Endothelial cell of umbilical vein (primary cell): ENCODE measurements at places on chromosomes 12 and 14. TPM values are rescaled to one million over a fixed set of nuclear protein-coding genes. Genes with fewer than 3 reads are reported as not detected.
A peak's percentile ranks its signal among the peaks of the same experiment; 100 is the strongest.

The SMCO3 gene
- total RNA-seq, result 0.25 and 0.35 TPM in 2 replicates

The TCTN1 gene
- total RNA-seq, result 20.1 and 21.1 TPM in 2 replicates

The PPM1H gene
- 4.9 and 7.2 TPM in 2 replicates for total RNA-seq

The C12orf54 gene
- total RNA-seq, result not detected in 2 replicates

The ART4 gene
- total RNA-seq, result 7.8 and 12.5 TPM in 2 replicates

The KITLG gene
- total RNA-seq, result 32.5 and 46.4 TPM in 2 replicates

The ETFBKMT gene
- total RNA-seq, result 2.4 and 3.1 TPM in 2 replicates

The TMEM233 gene
- not detected in 2 replicates for total RNA-seq

The PTCSC3 gene
- total RNA-seq, result not detected in 2 replicates

The INSM2 gene
- not detected in 2 replicates for total RNA-seq

The BMP4 gene
- total RNA-seq, result 201 and 238 TPM in 2 replicates

The HSPB8 gene
- 10.1 and 10.8 TPM in 2 replicates for total RNA-seq

The RTL1 gene
- not detected in 2 replicates for total RNA-seq

The SERPINA3 gene
- not detected in 2 replicates for total RNA-seq

The P2RX2 gene
- not detected in 2 replicates for total RNA-seq

GRCh38 chr12:40338621-40339020, 113.8 kb downstream of the LRRK2 start:
- DNase-seq, result no peak

DNA sequence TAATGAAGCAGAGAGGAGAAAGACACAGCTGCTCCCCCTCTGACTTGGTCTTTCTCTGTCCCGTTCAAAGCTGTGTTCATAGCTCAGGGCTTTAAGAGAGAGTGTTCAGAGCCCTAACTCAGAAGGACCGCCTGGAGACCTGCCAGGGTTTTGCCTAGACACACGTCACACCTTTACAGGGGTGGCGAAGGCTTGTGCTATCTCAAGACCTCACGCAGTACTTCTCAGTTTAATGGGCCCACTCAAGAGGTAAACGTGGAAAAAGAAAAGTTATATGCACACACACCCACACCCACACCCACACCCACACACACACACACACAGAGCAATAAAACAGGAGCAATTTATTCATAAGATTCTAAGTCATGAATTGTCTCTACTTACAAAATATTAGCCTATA, 374.3 kb downstream of the C12orf75 start:
- no peak for DNase-seq

- peak; percentile 7 for DNase-seq
These were observed 105.1 kb downstream of the RERG start for GRCh38 chr12:15116086-15116485.

DNA sequence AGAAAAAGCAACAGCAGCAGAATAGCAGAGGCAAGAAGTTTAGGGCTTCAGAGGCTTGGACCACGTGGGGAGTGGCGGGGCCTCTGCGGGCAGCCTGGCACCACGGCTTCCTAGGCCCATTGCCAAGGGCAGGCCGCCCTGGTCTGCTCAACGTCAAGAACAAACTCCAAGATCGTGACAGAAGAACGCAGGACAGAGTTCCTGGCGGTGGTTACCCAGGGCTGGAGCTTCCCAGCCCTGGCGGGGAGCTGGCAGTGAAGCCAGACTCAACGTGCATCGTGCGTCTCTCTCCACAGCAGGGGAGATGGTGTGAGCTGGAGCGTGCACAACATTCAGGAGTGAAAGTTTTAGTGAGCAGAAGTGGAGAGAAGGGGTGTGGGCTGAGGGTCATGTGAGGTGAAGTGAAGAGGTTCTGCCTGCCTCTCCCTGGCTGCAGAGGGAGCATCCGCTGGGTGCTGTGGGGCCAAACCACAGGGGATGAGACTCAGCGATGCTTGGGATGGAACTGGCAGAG, 13.9 kb upstream of the CACNA2D4 start:
- DNase-seq, result no peak

GRCh38 chr12:39144613-39145061, 239.2 kb upstream of the CPNE8 start:
- DNase-seq, result no peak

GRCh38 chr12:125225641-125226040, 160.4 kb downstream of the AACS start:
- DNase-seq, result no peak

DNA sequence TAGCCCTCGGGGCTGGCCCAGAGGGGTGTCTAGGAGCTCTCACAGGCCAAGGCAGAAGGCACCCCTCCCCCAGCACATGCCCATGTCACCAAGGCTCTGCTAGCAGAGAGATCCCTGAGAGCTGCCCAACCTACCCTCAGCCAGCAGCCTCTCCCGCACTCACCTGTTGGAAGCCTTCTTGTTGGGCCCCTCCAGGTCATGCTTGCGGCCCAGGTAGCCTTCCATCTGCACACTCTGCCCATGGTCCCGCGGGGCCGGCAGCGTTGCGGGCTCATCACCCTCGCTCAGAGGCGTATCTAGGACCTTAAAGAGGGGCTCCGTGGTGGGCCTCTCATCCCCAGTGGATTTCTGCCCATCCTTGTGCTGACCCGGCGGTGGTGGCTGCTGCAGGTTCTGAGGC, 49.1 kb downstream of the PLEKHG3 start:
- no peak for DNase-seq

- DNase-seq, result peak; percentile 64
These were observed 7.7 kb downstream of the BRF1 start for GRCh38 chr14:105292826-105293711.

DNA sequence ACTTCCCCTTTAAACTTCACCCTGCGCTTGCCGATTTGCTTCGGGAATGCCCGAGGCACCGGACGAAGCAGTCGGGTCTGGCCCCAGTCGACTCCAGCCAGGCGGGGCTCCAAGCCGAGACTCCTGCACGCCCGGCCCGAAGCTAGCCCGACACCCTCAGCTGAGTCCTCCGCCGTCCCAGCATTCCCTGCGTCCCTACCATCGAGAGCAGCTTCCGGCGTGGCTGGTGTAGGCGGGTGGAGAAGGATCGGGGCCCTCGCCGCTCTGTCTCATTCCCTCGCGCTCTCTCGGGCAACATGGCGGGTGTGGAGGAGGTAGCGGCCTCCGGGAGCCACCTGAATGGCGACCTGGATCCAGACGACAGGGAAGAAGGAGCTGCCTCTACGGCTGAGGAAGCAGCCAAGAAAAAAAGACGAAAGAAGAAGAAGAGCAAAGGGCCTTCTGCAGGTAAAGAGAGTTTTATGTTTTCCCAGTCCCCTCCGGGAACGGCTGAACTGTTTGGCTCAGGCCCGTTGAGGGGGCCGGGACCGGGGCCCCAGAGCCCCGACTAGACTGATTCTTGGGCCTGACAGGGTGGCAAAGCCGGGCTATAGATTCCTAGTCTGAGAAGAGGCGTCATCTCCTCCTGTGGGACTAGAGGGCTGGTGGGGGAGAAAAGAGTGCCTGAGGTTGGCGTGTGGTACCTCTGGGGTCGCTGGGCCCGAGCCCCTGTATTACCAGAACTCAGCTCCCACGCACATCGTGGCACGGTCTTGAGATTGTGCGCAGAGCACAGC, at the start of gene METAP2:
Gene METAP2 (plus strand): TSS at position 269 of the 776 bp plus-strand sequence. CDS start 28 bp downstream, at position 297.
- peak; percentile 97 for DNase-seq

GRCh38 chr12:25365340-25365730, 114.6 kb upstream of the KRAS start:
- no peak for DNase-seq

GRCh38 chr14:67536087-67536486, 3.0 kb downstream of the PLEKHH1 start:
- no peak for DNase-seq

DNA sequence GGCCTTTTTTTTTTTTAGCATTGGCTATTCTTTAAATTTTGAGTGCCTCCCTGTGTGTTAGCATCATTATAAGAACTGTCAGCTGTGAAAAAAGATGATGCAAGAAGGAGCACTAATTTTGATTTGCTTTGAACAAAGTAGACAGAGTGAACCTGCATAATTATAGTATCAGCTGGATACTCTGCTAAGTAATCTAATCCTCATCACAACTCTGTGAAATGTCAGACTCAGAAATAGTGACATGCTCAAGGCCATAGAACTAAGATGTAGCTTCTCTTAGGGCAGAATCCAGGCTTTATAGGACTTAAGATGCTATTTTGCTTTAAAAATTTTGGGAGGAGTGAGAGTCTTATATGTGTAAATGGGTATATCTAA, 31.9 kb downstream of the FBXO34 start:
- no peak for DNase-seq

- no peak for DNase-seq
These were observed 17.4 kb upstream of the ANKRD33 start for GRCh38 chr12:51870504-51870903.

DNA sequence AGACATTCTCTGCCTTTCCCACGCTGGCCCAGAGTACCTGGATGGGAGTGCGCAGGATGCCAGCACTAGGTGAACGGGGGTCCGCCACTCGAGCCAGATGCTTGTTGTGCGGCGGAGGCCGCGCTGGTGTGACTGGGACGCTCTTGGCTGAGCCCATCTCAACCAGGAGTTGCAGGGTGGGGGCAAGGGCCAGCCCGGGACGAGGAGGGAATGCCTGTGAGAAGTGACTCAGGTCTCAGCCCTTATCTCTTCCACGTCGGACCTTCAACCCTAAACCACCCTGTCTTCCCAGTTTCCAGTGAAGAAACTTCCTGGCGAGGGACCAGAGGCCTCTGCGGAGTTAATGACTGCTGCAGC, 312 bp downstream of the CDCA3 start:
- no peak for DNase-seq

DNA sequence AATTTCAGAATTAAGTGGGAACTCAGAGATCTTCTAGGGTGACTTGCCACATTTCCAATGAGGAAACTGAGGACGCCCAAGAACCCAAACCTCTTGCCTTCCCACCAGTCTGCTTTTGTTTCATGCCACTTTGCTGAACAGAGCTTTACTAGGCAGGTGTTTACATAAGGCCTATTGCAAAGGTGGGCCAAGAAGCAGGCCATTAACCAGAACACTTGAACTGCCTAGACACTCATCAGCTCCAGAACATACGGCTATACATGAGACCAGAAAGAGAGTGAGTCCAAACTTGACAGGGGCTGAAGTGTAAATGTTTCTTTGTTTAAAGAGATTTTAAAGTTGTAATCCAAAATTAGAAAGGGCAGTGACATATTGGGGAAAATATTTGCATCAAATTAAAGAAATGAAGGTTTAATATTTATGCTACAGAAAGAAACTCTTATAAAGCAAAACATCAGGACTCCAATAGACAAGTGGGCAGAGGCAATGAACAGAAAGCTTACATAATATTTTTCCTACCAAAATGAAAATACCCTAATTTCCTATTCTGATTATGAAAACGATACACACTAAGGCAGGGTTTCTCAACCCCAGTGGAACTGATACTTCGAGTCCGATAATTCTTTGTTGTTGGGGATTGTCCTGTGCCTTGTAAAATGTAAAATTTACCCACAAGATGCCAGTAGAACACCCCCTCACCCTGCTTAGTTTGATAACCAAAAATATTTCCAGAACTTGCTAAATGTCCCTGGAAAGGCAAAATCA, 11.7 kb downstream of the BATF start:
- DNase-seq, result no peak

GRCh38 chr14:61502459-61503093, 181.2 kb downstream of the PRKCH start:
- DNase-seq, result peak; percentile 55

DNA sequence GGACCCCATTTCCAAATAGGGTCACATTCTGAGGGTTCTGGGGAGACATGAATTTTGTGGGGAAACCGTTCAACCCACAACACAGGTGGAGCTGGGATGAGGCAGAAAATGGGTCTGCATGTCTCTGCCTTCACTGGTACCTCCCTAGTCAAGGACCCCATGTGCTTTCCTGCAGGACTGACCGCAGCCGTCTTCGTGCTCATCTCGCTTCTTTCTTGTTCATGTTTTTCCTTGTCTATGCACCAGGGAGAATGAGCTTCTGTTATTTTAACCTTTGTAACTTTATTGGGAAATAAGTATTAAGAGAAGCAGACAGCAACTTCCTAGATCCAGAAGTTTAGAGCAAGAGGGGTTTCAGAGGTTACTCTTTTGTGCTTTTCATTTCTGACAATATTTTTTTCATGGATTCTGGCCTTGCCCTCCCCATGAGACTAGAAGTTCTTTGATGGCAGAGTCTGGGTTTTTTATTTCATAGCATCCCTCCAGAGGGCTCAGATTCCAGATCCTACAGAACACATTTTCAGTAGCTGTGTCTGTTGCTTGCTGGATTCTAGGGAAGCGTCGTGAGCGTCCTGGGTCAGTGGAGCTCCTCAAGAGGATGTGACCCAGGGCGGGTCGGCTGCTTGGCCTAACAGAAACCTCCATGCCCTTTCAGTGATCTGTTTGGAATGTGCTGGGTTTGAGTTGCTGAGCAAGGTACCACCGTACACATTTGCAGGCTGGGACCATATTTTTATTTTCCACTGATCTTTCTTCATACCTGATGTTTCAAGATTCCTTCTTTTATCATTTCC, 104.2 kb downstream of the ADGRD1 start:
- DNase-seq, result no peak

DNA sequence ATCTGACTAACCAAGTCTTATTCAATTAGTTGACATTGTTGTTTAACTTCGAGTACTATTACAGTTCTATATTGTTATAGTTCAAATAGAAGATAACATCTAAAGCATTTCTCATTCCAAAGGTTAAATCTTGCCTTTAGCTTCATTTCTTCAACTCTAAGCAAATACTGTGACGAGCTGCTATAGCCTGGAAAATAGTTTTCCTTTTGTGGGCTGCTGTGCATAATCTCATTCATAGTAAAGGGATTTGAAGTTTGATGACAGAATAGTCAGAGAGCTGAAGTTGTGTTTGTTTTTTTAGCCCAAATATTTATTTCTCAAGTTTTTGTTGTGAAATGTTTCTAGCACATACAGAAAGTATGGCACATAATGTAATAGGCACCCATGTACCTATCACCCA, 13.4 kb downstream of the PSEN1 start:
- DNase-seq, result no peak

DNA sequence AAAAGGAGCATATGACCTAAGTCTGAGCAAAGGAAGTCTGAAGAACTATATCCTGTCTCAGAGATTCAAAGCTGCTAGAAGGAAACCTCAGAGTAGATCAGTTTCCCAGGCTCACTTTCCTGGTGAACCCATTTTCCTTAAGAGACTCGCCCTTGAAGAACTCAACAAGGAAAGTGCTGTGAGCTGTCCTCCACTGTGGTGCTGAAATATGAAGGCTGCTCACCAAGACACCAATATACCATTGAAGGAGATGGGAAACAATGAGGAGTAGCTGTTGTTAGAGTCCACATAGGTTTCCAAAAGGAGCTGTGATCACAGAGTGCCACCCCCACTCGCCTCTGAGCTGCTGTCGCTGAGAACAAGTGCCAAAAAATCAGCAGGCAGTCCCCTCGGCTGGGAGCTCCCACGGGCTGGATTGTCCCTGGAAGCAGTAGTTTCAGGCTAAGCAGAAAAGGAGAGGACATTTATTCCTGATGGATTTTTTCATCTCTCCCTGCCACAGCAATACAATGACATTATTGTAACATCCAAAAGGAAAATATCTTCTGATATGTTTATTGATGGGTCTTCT, 282.1 kb downstream of the RPS29 start:
- peak; percentile 13 for DNase-seq

GRCh38 chr12:31866523-31866922, 92.7 kb upstream of the RESF1 start:
- no peak for DNase-seq
